ENCODE measurements at places on chromosomes 7 and 10.

DNA sequence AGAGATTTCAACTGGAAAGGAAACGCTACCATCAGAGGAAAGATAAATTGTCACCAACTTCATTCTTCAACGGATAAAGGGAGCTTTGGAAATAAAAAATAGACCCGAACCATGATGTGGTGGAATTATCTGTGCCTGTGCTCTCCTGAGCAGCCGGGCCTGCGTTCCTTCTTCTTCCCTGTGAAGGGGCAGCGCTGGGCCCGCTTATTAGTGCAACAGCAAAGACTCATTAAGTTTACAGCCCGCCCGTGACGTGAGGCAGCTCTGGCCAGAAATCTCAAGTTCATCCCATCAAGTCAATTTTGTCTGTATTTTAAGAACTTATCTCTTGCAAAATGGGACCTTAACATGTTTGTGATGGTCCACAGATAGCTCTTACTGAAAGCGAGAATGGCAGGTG, 193.7 kb downstream of the ADARB2 start:
- DNase-seq: no peak

DNA sequence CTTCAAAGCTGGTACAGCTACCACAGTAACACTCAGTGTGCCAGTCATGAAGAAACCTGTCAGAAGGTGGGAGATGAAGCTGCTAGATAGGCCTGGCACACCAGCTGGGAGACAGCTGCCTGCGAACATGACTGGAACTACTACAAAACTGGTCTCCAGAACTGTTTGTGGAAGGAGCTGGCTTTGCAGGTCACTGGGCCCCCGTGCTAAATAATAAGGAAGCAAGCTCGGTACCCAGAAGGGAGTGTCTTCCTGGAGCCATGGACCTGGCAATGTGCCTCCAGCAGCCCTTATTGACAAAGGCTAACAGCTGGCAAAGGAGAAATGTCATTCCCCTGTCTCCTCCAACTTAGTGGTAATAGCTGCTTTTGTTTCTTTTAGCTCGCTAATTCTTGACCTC, 1217.6 kb upstream of the LRRN3 start:
- no peak for DNase-seq

- DNase-seq: no peak
Measured at GRCh38 chr10:30980951-30981616, 50.6 kb downstream of the ZNF438 start.

GRCh38 chr7:27593226-27593625, 69.5 kb downstream of the HIBADH start:
- DNase-seq: no peak

DNA sequence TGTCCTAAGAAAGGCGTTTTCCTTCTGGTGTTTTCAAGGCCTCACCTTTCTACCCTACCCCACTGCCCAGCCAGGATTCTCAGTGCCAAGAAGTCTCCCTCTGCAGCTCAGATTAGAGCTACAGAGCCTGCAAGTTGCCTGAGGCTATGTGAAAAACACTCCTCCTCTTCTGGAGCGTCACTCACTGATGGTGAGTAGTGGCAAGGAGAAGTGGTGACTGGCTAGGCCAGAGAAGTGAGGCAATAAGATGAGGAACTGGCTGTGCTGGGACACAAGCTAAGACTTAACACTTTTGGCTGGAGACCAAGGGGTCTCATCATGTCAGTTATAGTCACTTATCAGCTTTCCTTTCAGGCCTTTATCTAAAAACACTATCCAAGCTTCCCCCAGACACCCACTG, 86.7 kb upstream of the PRKAR2B start:
- DNase-seq: no peak

GRCh38 chr10:110373059-110373458, 68.3 kb upstream of the SMNDC1 start:
- DNase-seq: no peak

DNA sequence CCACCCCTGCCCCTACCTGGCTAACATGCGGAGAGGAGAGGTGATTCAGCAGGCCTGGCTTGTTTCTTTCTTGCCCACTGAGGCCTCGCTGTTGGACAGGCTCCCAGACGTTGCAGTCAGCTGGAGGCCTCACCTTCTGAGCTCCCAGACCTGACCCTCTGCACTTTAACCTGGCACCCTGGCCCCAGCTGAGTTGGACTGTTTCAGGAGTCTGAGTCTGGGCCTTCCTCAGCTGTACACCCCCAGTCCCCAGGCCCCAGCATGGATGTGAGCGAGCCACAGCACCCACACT, 35.0 kb downstream of the UNC5B start:
- DNase-seq: no peak

DNA sequence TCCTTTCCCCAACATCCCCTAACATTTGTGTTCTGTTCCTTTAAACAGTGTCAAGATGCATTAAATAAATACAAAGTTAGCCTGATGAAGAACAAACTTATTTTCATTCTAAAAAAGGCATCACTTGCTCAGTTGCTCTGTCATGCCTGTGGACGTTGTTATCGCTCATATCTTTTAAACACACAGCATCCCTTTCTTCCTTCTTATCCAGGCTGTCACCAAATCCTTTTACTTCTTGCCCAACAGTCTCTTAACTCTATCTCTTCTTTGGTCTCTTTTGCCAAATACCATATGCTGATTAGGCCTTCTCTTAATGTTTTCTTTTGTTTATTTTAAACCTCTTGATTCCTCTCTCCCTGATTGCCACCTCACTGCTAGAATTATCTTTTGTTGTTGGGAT, 43.9 kb downstream of the DKK1 start:
- DNase-seq: no peak

DNA sequence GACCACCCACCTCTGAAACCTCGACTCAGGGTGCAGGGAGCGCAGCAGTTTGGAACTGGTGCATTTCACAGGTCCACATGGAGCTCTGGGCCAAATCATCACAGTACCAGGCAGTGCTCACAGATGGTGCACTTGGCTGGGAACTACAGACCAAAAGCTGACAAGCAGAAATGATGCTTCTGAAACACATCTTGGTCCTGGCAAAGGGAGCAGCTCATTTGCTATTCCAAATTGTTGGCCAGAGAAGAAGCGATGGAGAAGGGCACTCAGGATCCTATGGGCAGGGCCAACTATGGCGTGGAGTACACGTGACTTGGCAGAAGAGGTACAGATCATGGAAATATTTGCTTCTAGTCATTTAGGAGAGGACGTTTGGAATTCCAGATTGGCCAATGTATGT, 383.9 kb downstream of the CALN1 start:
- no peak for DNase-seq

GRCh38 chr10:79063661-79064492, 4.9 kb upstream of the ZMIZ1 start:
- no peak for DNase-seq

- no peak for DNase-seq
Measured at GRCh38 chr7:70097645-70098044, 499.4 kb downstream of the AUTS2 start.

- DNase-seq: no peak
Measured at GRCh38 chr10:104252368-104252767, 2.3 kb upstream of the GSTO1 start.

DNA sequence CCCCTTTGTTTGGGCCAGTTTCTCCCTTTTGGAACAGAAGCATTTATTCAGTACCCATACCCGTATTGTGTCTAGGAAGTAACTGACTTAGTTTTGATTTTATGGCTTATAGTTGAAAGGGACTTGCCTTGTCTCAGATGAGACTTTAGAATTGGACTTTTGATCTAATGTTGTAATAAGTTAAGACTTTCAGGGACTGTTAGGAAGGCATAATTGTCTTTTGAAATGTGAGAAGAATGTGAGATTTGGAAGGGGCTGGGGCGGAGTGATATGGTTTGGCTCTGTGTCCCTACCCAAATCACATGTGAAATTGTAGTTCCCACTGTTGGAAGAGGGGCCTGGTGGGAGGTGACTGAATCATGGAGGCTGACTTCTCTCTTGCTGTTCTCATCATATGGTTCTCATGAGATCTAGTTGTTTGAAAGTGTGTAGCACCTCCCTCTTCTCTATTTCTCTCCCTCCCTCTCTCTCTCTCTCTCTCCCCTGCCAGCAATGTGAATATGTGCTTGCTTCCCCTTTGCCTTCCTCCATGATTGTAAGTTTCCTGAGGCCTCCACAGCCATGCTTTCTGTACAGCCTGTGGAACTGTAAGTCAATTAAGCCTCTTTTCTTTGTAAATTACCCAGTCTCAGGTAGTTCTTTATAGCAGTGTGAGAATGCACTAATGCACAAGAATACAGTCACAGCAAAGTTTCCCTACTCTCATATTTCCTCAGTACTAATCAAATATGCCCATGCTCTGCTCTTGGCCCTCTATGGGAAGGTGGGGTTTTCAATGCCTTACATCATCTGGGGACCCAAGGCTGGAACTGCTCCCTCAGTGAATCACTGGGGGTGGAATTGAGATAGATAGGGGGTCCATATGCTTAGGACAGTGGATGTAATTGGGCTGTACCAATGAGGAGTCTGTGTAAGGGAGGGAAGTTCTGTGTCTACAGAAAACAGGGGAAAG, 17.2 kb upstream of the AKR1C1 start:
- no peak for DNase-seq

DNA sequence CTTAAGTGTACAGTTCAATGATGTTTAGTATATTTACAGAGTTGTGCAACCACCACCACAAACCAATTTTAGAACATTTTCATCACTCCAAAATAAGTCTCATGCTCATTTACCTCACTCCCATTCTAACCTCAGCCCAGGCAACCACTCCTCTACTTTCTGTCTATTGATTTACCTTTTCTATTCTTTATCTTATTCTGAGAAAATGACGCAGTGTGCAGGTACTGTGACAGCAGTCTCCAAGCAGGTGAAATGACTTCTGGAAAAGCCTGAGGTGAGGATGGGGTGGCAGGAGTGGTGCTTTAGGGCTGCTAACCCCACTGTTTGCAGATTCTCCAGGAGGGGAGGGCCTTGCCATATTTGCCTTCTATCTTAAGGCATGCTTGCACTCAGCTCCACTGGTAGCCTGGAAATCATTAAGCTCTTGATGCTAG, 39.5 kb downstream of the GARS1 start:
- no peak for DNase-seq

GRCh38 chr10:128068398-128069285, 57.6 kb downstream of the MKI67 start:
- no peak for DNase-seq

DNA sequence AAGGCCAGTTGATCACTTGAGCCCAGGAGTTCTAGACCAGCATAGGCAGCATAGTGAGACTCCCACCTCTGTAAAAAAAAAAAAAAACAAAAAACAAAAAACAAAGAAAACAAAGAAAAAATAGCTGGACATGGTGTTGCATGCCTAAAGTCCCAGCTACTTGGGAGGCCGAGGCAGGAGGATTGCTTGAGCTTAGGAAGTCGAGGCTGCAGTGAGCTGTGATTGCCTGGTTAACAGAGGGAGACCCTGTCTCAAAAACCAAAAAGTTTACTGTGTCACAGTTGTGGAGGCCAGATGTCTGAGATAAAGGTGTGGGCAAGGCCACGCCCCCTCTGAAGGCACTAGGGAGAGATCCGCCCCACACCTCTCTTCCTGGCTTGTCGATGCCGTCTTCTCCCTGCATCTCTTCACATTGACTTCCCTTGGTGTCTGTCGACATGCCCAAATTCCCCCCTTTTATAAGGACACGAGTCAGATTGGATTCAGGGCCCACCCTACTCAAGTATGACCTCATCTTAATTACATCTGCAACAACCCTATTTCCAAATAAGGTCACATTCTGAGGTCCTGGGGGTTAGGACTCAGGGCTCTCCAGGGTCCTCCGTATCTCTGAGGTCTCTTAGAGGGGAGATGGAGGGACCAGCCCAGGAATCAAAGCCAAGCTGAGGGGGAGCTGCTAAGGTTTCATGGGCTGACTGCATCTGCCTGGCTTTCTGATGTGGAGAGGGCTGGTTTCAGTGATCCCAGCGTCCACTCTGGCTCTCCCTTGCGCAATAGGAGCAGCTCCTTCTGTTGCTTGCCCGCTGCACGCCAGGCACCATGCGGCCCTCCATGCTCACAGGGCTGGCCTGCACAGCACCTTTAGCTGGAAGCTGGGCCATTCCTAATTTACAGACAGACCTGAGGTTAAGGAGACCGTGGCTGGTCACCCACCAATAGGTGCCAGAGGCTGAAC, 23.1 kb downstream of the AGAP3 start:
- no peak for DNase-seq

DNA sequence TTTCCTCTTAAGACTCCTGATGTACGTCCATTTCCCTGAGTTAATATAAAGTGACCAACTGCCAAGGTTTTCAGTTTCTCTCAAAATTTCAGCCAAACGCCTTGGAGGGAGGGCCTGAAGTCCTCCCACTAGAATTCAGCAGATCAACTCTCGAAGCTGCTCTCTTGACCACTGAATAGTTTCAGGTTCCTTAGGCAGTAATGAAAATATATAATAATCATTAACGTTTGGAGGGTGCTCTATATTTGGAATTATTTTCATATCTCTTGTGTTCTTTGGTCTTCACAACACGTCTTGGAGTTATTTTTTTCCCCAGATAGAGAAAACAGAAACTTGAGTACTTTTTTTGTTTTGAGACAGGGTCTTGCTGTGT, 123.6 kb upstream of the SFMBT2 start:
- DNase-seq: no peak

DNA sequence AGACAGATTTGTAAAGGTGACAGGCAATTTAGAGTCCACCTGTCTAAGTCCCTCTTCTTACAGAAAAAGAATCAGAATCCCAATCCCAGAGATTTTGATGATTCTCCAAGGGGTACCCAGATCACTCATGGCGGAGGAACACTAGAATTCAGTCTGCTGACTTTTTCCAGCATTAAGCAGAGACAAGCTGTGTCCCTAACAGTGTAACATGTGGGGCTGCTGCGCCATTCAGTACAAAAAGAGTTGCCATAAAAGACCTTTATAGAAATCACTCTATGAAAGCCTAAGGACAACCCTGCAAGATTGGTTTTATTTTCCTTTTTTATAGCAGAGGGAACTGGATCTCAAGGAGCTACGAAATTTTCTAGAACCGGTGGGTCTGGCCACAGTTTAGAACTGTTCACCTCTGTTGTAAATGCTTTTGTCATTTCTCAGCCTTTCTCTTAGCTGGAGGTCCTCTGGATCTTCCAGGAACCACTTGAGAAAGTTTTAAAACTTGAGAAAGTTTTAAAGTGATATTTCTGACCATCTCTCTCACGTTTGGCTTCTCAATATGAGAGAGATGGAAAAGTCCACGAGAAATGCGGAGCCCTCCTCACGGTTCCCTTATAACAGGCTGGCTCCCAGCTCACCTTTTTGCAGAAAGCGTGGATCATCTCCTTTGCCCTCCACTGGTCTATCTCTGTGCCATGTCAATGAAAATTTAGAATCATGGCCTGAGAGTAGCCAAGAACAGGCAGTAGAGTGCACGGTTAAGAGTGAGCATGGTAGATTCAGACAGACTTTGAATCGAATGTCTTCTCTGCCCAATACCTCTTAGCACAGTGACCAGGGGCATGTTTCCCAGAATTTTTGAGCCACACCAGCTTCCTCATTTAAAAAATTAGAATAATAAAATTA, 826 bp downstream of the GIMAP7 start:
- no peak for DNase-seq

DNA sequence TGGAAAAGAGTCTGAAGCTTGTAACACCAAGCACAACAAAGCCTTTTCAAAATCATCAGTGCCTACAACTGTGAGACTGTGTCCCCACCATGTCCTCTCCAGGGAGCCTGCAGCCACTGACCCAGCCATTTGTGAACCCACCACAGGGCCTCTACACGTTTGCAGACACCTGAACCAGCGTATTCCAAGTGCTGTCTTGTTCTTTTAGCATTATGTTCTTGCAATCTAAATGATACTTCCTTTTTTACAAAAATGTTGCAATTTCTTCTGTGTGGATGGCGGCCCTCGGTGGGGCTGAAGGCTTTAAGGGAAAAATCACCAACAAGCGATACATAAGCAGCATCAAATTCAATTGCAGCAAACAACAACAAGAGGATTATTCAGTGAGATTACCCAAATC, 403.2 kb upstream of the MGMT start:
- DNase-seq: no peak
